ENCODE measurements at places on chromosomes 13 and 19.

GRCh38 chr13:45003417-45003816 lies 14.1 kb downstream of the GPALPP1 start:
- DNase-seq, result no peak

- DNase-seq, result no peak
Observed at GRCh38 chr13:52891706-52892105, 43.3 kb upstream of the PCDH8 start.

DNA sequence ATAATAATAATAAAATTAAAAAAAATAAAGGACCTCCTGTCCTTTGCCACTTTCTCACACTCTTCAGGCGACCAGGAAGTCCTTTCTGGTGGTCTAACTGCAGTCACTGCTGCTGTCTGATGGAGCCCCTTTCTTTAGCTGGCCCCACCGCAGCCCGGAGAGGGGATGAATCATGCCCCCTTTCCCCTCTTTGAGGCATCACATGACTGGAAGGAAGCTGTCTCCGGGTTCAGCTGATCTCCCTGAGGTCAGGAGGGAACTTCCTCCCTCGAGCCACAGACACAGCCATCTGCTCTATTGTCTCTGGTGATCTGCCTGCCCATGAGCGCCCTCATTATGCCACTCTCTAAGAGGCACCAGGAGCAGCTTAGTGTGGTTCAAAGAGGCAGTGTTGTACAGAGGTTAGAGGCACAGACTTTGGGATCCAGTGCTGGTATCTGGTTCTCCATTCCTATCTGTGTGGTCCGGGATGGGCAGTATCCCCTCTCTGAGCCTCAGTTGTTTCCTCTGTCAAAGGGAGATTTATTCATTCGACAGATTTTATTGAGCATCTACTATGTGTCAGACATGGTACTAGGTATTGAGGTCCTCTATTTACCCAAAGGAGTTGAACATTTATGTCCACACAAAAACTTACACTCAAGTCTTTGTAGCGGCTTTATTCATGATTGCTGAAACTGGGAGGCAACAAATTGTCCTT lies 30.0 kb downstream of the VAV1 start:
- DNase-seq, result peak; percentile 33

DNA sequence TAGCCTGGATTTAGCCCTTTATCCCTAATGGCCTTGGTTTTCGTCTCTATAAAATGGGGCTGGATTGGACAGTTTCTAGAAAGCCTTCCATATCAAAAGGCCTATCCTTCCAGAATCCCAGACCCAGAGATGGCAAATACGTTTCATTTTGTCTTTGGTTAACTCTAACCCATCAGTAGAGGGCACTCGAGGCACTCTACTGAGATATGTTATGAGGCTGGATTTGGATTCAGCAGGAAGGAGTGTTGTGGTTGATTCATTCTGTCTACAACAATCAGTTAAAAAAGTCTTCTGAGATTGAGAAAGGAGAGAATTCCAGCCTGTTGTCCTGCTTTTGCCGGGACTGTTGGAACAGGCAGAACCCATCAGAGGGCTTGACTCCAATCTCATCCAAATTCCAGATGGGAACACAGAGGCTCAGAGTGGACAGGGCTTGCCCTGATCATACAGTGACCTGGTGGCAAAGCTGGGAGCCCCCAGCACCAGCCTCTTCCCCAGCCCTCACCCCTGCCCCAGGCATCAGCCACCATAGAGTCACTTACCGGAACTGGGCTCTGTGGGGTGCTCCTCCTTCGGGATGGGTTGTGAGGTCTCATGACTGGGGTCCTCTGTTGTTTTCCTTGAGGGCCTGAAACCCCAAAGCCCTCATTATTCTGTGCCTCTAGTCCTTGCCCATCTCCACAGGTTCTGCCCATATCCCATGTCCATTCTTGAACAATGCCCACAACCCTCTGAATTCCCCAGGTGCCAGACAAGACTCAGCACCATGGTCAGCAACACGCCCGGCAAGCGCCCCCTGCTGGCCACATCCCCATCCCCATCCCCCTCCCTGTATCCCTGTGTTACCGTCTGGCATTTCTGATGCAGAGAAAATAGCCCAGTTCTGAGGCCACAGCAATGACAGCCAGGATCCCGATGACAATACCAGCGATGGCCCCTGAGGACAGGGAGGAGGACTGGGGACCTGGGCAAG lies 12.3 kb upstream of the ZNF180 start:
- DNase-seq, result peak; percentile 38

DNA sequence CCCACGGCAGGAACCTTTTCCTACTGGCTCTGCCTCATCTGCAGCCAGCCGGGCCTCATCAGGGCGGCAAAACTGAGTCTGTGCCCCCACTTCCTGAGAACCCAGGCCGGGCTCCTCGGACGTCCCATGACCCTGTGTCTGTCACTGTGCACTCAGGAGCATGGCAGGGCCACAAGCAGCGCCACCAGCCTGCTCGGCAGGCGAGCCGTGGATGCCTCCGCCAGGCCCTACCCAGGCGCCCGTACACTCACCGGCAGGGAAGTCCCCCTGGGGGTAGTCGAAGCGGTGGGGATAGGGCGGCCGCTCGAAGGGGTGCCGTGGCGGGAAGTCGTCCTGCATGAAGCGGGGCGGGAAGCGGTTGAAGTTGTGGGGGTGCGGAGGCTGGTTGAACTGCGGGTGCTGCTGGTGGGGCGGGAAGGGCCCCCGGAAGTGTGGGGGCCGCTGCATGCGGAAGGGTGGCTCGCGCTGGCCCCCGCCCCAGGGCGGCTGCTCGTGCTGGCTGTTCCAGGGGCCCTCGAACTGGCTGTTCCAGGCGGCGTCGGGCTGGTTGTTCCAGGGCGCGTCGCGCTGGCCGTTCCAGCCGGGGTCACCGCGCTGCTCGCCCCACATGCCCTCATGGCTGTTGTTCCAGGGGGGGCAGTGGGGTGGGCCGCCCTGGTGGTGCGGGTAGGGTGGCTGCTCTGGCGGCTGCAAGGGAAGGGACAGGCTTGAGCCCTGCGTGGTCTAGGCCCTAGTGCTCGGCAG lies 17.1 kb downstream of the CHERP start:
- no peak for DNase-seq

GRCh38 chr19:43584484-43584883 lies 8.9 kb downstream of the PINLYP start:
- no peak for DNase-seq

GRCh38 chr13:74869846-74870245 lies 612.1 kb downstream of the TBC1D4 start:
- DNase-seq, result no peak

Measured in urothelium cell line (cell line).